ENCODE measurements at places on chromosomes 3 and 15.

- DNase-seq, result no peak
Observed at GRCh38 chr3:106249159-106249558, 380.3 kb upstream of the CBLB start.

DNA sequence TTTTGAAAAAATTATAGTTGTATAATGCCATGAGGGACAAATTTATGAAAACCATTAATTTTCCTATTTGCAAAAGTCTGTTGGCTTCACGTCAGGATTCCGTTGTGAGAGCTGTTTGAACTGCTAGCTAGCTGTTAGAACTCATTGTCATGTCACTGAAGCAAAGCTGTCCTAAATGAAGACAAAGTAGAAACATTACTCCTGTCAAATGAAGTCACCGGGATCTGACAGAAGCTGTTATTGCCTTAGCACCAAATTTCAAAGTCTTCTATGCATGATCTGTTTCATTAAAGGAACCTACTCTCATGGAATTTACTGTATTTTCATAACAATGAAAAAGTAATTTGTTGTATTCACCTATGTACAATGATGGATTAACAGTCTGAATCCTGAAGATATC lies 479.8 kb downstream of the PLOD2 start:
- DNase-seq, result peak; percentile 25

DNA sequence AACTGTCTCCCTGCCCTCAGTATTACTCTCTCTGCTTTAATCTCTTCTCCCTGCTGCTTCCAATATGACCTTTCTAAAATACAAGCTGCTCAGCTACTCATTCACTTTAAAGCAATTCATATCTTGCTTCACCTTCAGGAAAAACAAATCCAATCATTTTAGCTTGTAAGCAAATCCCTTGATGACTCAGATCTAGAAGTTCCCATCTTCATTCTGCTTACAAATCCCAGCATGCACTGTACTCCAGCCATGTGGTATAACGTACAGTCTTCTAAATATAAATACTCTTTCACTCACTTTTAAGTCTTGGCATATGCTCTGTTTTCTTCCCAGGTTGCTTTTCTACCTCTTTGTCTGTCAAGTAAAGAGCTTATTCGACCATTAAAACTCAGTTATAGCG lies 1009.1 kb upstream of the SEMA6D start:
- peak; percentile 37 for DNase-seq

- DNase-seq, result no peak
Observed at GRCh38 chr15:100053474-100054121, 288.2 kb downstream of the ADAMTS17 start.

DNA sequence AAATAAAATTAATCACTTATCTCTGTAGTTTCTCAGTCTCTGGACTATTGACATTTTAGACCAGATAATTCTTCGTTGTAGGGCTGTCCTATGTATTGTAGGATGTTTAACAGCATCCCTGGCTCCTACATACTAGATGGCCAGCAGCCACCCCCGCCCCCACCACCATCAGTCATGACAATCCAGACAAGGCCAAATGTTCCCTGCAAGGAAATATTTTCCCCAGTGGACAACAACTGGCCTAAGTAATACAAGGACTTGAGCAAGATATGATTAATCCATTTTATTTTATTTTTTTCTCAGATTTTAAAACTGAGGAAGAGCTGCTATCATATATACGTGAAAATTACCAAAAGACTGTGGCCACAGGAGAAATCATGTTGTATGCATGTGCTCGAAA lies 23.8 kb downstream of the TICRR start:
- DNase-seq, result no peak

GRCh38 chr3:194141415-194142155 lies 5.6 kb downstream of the HES1 start:
- peak; percentile 91 for DNase-seq

- DNase-seq, result peak; percentile 23
Observed at GRCh38 chr15:90642464-90643300, 74.5 kb upstream of the BLM start.

- no peak for DNase-seq
Observed at GRCh38 chr3:139134678-139135372, 90.1 kb upstream of the PRR23C start.

- DNase-seq, result no peak
Observed at GRCh38 chr3:57518276-57518915, 25.7 kb downstream of the DNAH12 start.

- DNase-seq, result peak; percentile 25
Observed at GRCh38 chr3:69718866-69719586, 20.2 kb upstream of the MITF start.

GRCh38 chr15:29548006-29548405 lies 274.3 kb downstream of the TJP1 start:
- DNase-seq, result no peak

DNA sequence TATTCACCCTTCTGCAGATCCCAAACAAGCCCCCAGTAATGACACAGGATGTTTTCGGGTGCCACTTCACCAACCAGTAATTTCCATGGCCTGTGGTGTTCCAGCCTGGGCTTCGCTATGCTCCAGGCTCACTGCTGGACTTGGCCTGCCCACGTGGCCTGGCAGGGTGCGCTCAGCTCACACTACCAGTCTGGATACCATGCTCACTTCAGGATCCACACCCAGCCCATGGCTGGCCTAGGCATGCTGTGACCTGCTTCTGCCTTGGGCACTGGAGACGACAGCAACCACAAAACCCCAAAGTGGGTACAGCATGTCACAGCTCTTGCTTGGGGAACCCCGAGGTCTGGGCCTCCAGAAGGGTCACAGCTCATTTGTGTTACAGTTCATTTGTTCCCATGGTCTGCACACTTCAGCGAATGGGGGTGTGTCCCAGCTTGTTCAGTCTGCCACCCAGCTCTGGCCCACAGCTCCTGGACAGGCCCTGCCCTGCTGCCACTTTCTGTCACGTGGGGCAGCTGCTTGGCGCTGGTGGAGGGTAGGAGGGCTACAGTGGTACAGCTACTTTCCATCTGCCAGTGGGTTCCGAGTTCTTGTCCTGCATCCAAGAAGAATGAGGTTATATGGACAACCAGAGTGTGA lies 650.8 kb downstream of the MCTP2 start:
- no peak for DNase-seq

GRCh38 chr3:134988666-134989065 lies 193.6 kb downstream of the EPHB1 start:
- no peak for DNase-seq

DNA sequence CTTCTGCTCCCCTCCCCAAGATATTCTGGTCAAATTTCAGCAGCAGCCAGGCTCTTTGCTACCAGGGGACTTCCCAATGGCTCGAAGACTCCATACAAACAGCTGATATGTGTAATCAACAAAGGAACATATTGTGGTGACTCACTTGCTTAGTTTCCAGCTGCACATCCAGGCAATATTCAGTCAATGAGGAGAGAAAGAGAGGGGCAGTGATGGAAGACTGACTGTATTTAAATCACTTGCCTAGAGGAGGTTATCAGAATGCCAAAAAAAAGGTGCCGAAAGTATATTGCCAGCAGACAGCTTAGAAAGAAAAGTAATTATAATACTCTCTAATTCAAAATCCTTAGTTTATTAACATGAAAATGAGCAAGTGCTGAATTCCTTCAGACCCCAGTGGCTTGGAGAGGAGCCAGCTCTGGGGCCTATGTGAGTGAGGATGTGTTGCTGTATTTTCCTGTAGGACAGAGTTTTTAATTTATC lies 236.5 kb downstream of the LRTM1 start:
- no peak for DNase-seq

DNA sequence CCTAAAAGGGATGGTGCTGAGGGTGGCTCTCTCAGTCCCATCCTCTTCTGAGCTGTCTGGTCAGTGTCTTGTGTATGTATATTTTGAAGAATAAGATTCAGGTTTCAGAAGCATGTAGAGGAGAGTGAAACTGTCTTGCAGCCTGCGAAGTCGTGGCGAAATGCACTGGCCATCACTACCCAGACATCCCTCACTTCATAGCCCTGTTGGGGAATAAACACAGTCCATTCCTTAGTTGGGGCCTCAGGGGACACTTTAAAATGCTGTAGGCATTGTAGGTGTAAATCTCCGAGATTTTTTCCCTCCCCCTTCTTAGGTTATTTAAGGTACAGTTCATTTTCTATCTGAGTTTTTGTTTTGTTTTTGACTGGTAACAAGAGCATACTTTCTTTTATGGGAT lies 93.8 kb downstream of the DNASE1L3 start:
- DNase-seq, result no peak

GRCh38 chr15:79954661-79955060 lies 16.3 kb downstream of the BCL2A1 start:
- DNase-seq, result no peak

DNA sequence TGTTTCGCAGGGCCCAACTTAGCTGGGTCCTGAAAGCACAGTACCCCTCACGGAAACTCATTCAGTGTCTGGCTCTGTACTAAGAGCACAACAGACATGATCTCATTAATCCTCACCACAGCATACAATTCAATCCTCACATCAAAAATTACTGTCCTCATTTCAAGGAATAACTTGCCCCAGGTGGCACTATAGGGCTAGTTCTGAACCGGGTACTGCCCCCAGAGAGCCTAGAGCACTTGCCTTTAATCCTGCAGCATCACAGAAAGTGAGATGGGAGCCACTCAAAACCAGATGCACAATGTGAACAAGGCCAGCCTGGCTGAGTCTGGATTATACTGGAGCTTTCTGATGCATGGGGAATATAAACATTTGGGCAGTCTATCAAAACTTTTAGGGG lies 122.6 kb downstream of the OSBPL10 start:
- DNase-seq, result no peak

DNA sequence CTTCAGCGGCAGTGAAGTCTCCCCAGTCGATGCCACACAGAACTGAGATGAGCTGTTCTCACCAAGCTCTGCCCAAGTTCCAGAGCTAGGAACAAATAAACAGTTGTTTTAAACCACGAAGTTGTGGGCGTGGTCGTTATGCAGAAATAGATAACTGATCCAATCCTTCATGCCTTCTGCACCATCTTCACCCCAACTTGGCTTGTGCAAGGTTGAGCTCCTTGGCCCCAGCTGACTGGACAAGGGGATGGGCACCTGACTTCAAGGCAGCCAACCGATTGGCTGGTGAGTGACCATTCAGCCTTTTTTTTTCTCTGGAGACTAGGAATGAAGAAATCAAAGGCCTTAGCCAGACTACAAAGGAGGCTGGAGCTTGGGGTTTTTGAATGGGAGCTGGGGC lies 23.9 kb downstream of the LINGO1 start:
- no peak for DNase-seq

DNA sequence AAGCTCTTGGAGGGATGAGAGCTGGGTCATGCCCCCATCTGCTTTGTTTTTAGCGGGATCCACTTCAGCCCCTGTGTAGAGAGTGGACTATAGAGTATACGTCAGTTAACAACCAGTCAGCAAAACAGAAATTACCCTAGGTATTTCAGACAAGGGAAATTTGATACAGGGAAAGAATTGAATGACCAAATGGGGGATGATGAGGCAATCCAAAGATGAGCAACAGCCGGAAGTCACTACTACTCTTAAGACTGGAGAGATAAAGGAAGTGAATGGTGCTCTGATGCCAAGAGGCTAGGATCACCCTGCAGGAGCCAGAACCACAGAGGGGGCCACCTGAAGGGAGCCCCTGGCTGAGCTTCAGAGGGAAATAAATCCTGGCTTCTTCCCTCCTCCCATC lies 1.7 kb upstream of the GPR62 start:
- peak; percentile 53 for DNase-seq

DNA sequence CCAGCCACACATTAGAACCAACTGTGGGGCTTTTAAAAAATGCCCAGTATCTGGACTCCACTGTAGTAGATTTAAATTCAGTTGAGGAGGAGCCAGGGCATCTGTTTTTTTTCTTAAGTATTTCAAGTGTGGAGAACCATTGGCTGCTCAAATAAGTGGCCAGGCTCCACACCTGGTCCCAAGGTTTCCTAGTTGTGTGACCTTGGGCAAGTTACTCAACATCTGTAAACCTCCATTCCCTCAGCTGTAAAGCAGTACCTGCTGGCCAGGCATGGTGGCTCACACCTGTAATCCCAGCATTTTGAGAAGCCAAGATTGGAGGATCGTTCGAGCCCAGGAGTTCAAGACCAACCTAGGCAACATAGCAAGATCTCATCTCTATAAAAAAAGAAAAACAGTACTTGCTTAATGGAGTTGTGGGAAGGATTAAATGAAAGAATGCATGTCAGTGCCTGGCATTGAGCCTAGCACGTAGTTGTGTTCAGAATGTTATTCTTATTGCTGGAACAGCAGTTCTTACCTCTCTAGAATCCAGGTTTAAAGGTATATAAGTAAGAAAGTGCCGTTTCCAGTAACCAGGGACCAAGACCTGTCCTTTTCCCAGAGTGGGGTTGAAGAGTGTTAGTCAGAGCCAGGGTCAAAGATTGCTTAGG lies 2.0 kb downstream of the PPP1R14D start:
- no peak for DNase-seq

DNA sequence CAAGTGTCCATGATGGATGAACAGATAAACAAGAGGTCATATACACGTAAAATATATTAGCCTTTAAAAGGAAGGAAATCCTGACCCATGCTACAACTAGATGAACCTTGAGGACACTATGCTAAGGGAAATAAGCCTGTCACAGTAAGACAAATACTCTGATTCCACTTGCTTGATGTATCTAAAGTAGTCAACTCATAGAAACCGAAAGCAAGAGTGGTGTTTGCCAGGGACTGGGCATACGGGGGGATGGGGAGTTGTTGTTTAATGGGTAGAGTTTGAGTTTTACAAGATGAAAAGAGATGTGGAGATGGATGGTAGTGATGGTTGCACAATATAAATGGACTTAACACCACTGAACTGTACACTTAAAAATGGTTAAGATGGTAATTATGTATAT lies 65.4 kb downstream of the C3orf70 start:
- no peak for DNase-seq

GRCh38 chr3:160154033-160154432 lies 71.2 kb upstream of the C3orf80 start:
- no peak for DNase-seq

All from NCI-H82 (cell line).